ENCODE measurements at places on chromosomes 12 and 14.

- DNase-seq, result peak; percentile 26
These were observed 49.0 kb downstream of the RFX4 start for GRCh38 chr12:106631797-106632196.

DNA sequence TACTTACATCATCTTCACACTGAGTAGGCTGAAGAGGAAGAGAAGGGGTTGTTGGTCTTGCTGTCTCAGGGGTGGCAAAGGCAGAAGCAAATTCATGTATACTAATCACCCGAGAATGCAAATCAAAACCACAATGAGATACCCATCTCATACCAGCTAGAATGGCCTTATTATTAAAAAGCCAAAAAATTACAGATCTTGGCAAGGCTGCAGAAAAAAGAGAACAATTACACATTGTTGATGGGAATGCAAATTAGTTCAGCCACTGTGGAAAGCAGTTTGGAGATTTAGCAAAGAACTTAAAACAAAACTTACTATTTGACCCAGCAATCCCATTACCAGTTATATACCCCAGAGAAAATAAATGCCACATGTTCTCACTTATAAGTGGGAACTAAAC lies 154.9 kb downstream of the SEC23A start:
- peak; percentile 40 for DNase-seq

DNA sequence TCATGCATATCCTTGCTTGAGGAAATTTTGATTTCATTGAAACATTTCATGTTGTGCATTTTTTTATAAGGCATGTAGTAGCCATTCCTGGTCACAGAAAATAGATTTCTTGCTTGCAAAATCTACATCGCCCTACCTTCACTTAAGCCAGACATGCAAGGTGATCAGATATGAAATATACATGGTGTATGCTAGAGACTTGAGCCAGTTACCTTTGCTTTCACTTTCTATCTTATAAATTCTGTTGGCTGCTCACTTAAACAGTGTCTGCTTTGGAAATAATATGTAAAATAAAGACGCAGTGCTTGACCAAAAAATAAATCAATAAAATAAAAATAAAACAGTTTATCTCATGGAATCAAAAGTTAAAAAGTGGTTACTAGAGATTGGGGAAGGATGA lies 136.5 kb downstream of the LRFN5 start:
- no peak for DNase-seq

- DNase-seq, result no peak
These were observed 60.9 kb downstream of the DYRK2 start for GRCh38 chr12:67709367-67709954.

DNA sequence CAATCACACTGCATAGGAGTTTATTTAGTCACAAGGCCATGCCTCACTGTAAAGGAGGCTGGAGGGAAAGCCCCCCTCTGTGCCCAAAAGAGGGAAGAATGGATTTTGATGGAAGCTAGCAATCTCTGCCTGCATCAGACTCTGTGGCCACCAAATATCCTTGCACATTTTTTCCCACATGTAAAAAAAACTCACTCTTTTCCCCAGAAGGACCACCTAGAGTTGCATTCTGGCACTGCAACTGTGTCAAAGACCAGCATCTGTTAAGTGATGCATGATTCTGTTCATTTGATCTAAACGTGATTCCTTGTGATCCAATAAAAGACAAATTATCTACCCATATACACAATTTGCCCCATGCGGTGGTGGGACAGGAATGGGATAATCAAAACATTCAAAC lies 8.0 kb downstream of the RHOJ start:
- no peak for DNase-seq

DNA sequence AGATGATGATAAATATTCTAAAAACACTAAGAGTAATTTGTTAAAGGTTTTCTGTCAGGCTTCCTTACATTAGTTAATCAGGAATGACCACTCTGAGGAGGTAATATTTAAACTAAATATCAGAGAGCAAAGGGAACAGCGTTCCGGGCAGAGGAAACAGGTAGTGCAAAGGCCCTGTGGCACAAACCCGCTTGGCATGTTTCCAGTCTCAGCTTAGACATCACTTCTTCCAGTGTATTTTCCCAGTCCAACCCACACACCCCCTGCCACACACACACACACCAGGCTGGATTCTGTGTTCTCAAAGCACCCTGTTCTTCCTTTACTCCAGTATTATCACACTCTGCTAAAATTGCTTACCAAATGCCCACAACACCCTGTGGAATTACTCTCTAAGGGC lies 247.1 kb downstream of the RPS29 start:
- DNase-seq, result no peak

Measured in myocyte (in vitro differentiated cells).